Ureter (tissue), 1 donor: ENCODE measurements at places on chromosomes 11 and 22. TPM values are rescaled to one million over a fixed set of nuclear protein-coding genes. Genes with fewer than 3 reads are reported as not detected.

DNA sequence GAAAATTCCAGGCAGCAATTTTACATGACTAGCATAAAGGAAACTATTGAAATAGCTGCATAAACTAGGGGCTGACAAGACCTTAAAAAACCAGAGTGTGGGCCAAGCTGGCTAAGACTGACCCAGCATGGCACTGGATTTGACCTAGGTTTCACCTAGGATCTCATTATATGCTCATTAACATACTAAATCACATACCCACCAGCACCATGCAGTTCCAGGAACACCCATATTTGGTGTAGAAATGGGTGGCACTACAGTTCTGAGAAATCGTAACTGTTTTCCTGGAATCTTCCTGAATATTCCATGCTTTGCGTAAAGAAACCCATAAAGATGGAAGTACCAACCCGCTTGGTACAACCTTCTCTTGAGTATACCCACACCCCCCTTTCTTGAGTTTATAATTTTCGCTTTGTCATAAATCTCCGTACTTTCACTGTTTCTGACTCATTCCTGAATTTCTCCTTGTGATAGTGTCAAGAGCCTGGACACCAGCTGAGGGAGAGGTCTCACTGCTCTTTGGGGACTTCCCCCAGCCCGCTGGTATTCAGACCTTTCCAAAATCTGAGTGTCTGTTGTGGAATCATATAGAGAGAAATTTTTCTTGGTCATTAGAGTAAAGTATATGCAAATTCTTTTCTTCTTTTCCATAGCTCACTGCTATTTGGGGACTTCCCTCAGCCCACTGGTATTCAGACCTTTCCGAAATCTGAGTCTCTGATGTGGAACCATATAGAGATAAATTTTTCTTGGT is 55.1 kb downstream of the MTMR3 start:
- no peak for DNase-seq

- peak; percentile 89 for DNase-seq
Measured at GRCh38 chr11:62553080-62553838, 6.7 kb upstream of the AHNAK start.

DNA sequence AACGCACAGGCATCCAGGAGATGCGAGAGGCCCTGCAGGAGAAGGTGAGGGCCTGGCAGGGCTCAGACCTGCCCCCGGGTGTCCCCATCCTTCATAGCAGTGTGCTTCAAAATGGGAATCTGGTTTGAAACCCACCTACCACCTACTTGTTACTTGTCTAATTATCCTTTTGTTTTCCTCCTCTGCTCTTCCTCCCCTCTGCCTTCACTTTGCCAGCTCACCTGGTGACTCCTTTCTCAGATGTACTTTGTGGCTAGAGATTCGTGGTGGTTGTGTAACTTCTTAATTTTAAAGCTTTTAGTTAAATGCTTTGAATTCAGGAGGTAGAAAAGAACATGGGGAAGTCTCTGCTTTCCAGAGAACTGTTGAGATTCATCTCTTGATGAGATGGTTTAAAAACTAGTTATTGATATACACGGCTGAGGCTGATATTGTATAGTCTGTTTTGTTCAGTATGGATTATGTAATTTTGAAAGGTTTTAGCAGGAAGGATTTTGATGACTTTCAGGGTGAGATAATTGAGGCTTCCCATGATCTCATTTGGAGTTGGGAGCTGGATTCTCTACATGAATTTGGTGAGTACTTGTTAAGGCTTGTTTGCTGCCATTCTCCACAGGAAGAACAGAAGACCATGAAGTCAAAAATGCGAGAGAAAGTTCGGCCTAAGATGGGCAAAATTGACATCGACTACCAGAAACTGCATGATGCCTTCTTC is 8.0 kb downstream of the SF3B2 start:
- no peak for DNase-seq

The LMO1 gene
- not detected for total RNA-seq

- no peak for DNase-seq
Measured at GRCh38 chr11:14073849-14074476, 111.4 kb downstream of the SPON1 start.

- DNase-seq: no peak
Measured at GRCh38 chr11:117419482-117420142, 92.0 kb downstream of the CEP164 start.

GRCh38 chr22:32527756-32528155 is 53.1 kb downstream of the FBXO7 start:
- DNase-seq: no peak

DNA sequence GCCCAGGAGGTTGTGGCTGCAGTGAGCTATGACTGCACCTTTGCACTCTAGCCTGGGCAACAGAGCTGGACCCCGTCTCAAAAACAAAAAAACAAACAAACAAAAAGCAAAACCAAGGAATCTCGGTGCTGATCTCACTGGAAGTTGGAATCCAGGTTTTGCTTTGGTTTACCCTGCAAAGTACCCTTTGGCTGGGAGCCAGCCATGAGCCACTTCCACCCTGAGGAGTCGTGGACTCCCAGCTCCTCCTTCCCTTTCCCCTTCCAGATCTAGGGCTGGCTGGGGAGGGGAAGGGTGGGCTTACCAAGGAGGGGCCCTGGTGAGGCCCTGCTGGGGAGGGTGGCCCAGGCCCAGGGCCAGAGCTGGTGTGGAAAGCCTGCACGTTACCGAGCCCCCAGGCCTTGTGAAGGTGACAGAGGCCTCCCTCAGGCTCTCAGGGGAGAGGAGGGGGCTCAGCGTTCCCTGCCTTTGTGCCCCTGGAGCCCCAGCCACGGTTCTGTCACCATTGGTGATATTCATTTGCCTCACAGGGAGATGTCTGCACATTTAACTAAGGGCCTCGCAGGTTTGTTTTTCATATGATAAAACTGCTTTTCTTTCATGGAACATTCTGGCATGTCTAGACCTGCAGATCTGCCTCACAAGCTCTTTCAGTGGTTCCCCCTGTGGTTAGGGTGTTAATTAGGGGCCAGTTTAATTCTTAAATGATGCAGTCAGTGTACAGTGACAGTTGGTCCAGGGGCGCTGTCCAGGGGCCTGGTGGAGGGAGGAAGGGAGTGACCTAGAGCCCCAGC is 29.0 kb downstream of the FBLN1 start:
- no peak for DNase-seq

DNA sequence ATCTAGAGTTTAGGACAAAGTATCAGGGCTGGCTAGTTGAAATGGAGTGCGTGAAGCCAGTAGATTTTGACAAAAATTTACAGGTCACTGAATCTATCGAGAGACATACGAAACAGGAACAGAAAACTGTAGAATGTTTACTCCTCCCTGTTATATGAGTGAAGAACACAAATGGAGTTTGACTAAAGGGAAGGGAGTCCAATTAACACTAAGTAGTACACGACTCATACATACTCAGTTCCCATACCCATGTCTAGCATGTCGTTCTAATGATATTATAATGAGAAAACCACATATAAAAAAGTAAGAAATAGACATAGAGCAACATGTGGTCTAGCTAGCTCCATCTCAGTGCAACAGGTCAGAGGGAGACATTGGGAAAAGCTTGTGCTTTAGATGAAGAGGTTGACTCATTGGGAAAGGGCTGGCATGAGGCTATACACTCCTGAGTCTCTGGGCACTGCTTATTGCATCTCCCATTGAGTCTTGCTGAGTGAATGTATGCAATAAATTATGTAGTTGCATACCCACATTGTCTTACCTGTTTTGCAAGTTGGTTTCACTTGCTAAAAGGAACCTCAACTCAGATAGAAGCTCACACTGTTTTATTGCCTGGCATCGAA is 43.5 kb downstream of the CD44 start:
- DNase-seq: no peak

GRCh38 chr11:3849297-3849874 is 6.1 kb upstream of the STIM1 start:
- no peak for DNase-seq

The OR56B1 gene
- 0.26 TPM for total RNA-seq

DNA sequence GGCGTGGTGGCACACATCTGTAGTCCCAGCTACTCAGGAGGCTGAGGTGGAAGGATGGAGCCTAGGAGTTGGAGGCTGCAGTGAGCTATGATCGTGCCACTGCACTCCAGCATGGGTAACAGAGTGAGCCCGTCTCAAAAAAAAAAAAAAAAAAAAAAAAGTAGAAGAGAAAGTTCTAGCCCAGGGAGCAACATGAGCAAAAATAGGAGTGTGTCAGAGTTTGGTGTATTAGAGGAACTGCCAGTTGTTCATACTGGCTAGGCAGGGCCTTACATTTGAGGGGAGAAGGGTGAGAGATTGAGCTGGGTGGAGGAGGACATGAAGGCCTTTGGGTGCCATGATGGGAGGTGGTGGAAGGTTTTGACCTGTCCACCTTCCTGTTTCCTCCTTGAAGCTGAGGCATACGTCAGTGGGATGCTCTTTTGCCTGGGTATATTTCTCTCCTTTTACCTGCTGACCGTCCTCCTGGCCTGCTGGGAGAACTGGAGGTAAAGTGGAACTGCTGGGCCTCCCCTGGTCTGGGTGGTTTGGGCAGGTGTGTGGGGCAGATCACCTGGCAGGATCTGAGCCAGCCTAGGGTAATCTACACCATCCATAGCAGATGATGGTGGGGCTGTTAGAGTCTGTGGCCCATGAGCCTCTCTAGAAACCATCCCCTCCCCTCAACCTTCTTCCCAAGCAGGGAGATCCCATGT is 7.3 kb downstream of the SIDT2 start:
- peak; percentile 22 for DNase-seq

The LMNTD2 gene
- 8.8 TPM for total RNA-seq

The RAB39A gene
- total RNA-seq: 0.42 TPM

- no peak for DNase-seq
Measured at GRCh38 chr11:17154409-17155159, 53.2 kb downstream of the PIK3C2A start.

- DNase-seq: no peak
Measured at GRCh38 chr11:112367895-112368294, 107.2 kb upstream of the PLET1 start.

DNA sequence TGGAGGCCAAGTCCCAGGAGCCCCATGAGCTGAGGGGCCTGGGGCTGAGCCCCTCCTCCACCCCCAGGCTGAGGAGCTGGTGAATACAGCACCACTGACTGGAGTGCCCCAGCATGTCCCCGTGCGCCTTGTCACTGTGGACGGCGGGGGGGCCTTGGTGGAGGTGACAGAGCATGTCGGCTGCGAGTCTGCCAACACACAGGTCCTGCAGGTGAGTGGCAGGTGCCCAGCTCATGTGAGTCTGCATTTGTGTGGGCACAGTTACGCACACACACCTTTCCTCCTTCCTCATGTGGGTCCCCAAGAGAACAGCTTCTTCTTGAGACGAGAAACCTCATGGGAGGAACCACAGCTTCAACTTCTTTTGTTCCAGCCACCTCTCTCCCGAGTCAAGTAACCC is 7.7 kb downstream of the TMEM132A start:
- DNase-seq: no peak

The C22orf31 gene
- not detected for total RNA-seq

- no peak for DNase-seq
Measured at GRCh38 chr11:64891880-64892279, 13.5 kb upstream of the EHD1 start.

The SLC22A9 gene
- not detected for total RNA-seq

GRCh38 chr11:69201764-69202370 is 46.1 kb downstream of the SMIM38 start:
- no peak for DNase-seq

The HBB gene
- total RNA-seq: 144 TPM

The LAYN gene
- total RNA-seq: 8.6 TPM

The DYNC2H1 gene
- total RNA-seq: 26.2 TPM

The RFPL1 gene
- not detected for total RNA-seq
